ENCODE measurements at places on chromosomes 1 and 21. TPM values are rescaled to one million over a fixed set of nuclear protein-coding genes. Genes with fewer than 3 reads are reported as not detected.

The CASP9 gene
- 21.0 TPM for total RNA-seq

The SAMD13 gene
- total RNA-seq, result 6.1 TPM

The ELF3 gene
- total RNA-seq, result 16.8 TPM

The SELP gene
- total RNA-seq, result 6.2 TPM

DNA sequence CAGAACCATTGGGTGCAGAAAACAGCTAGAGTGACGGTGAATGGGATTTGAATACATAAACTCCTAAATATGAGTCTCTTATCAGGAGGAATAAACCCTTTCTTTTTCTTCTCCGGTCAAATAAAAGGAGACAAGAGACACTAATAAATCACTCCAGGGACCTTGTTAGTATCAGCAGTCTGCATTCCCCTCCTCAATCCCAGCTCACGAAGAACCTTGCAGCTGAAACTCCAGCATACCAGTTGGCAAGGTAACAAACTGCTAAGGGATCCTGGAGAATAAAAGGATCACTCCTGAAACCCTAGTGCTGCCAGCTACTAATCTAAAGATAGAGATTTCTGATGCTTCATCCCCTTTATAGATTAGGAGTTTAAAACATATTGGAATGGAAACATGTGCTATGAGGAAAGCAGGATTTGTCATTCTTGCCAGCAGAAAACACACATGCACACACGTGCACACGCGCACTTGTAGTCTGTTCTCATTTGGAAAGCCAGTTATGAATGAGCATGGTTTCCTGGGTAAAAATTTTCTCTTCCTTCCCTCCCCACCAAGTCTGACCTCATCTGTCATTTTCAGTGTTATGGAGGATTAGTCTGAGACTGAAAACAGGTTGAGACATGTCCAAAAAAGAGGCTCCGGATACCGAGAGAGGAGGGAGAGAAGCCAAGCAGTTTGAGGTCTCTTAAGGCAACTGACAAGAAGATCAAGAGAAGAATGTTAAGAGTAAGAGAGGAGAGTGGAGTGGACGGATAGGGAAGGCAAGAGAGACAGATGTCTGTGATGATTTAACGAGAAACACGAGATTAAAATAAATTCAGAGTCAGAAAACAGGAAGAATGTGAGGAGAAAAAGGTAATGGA, 10.9 kb downstream of the IER5 start:
- H3K4me1 ChIP-seq, result peaks cover 2% of the 10 kb centered on the region
- H3K4me3 ChIP-seq, result no peak overlapping the region
- no peaks in the 10 kb centered on the region for H3K36me3 ChIP-seq
- H3K27ac ChIP-seq, result no peak overlapping the region

GRCh38 chr1:116682641-116683221, 15.2 kb upstream of the IGSF3 start:
- no peak overlapping the region for H3K27ac ChIP-seq
- no peak overlapping the region for H3K4me3 ChIP-seq

- H3K27me3 ChIP-seq, result no peaks in the 10 kb centered on the region
- no peak overlapping the region for H3K4me3 ChIP-seq
- H3K36me3 ChIP-seq, result no peaks in the 10 kb centered on the region
- no peak overlapping the region for H3K27ac ChIP-seq
Measured at GRCh38 chr1:5500541-5500940, 491.7 kb downstream of the NPHP4 start.

DNA sequence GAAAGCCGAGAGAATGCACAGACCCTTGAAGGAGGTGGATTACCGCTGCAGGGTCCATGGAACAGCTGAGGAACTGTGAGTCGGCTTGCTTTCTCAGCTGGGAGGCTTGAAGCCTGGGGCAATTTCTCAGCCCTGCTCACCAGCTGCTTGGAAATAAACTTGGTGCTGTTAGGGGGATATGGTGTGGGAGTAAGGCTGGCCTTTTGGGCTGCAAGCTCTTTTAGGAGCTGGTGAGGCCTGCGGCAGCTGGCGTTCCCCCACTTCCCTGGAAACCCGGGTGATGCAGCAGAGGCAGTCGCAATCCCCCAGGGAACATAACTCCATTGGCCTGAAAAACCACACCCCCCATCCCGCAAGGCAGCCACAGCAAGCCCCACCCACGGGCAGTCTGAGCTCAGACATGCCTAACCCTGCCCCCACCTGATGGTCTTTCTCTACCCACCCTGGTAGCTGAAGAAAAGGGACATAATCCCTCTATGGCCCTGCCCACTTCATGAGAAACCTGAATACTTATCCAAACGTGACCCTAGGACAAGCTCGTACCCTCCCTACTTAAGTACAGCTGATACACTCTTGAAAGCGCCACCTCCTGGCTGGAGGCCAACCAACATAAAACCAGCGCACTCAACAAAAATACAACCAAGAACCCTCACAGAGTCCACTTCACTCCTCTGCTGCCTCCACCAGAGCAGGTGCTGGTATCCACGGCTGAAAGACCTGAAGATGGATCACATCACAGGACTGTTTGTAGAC, 1995.8 kb downstream of the NCAM2 start:
- H3K27me3 ChIP-seq, result no peaks in the 10 kb centered on the region
- no peak overlapping the region for H3K27ac ChIP-seq
- H3K36me3 ChIP-seq, result no peaks in the 10 kb centered on the region
- no peak overlapping the region for H3K4me3 ChIP-seq
- H3K4me1 ChIP-seq, result no peaks in the 10 kb centered on the region

GRCh38 chr1:172893146-172893841, 157.4 kb downstream of the TNFSF18 start:
- H3K4me3 ChIP-seq, result no peak overlapping the region
- H3K4me1 ChIP-seq, result no peaks in the 10 kb centered on the region
- no peaks in the 10 kb centered on the region for H3K27me3 ChIP-seq
- no peak overlapping the region for H3K27ac ChIP-seq

GRCh38 chr1:25944986-25945385, 38.8 kb upstream of the STMN1 start:
- H3K36me3 ChIP-seq, result no peaks in the 10 kb centered on the region
- H3K4me3 ChIP-seq, result no peak overlapping the region
- H3K27me3 ChIP-seq, result no peaks in the 10 kb centered on the region
- H3K4me1 ChIP-seq, result no peaks in the 10 kb centered on the region
- DNase-seq, result no peak

All from thyroid gland (tissue), 4 donors.